Subcutaneous adipose tissue (tissue), 4 donors: ENCODE measurements at places on chromosomes 12 and 14. TPM values are rescaled to one million over a fixed set of nuclear protein-coding genes. Genes with fewer than 3 reads are reported as not detected.

The UBE2N gene
- 20.7 TPM for total RNA-seq

The FAM90A1 gene
- total RNA-seq: 0.33 TPM

The C12orf56 gene
- total RNA-seq: not detected

The NKX2-1 gene
- total RNA-seq: not detected

The TPH2 gene
- total RNA-seq: not detected

The BHLHE41 gene
- total RNA-seq: 9.2 TPM

The GLT8D2 gene
- total RNA-seq: 10.2 TPM

The PLEKHH1 gene
- total RNA-seq: 9.0 TPM

The PIWIL1 gene
- total RNA-seq: not detected

The CD27 gene
- 1.7 TPM for total RNA-seq

The HOXC9 gene
- 14.2 TPM for total RNA-seq

The GPR162 gene
- total RNA-seq: 2.6 TPM

The EID3 gene
- total RNA-seq: 7.3 TPM

The IAPP gene
- not detected for total RNA-seq

The CFAP73 gene
- total RNA-seq: not detected

The DDX51 gene
- 7.3 TPM for total RNA-seq

The KRT79 gene
- not detected for total RNA-seq

The PTGDR gene
- total RNA-seq: 3.0 TPM

The TGM1 gene
- 0.85 TPM for total RNA-seq

The DIO3 gene
- 2.1 TPM for total RNA-seq

The KLHL33 gene
- total RNA-seq: 0.51 TPM
